ENCODE measurements at places on chromosomes 7 and 10. TPM values are rescaled to one million over a fixed set of nuclear protein-coding genes. Genes with fewer than 3 reads are reported as not detected.

The ZNF727 gene
- 0.10 TPM for total RNA-seq

The TMEM229A gene
- 0.07 TPM for total RNA-seq

The GIMAP8 gene
- 0.07 TPM for total RNA-seq

The EPHB6 gene
- 18.4 TPM for total RNA-seq

The IGFBP1 gene
- total RNA-seq: 10.2 TPM

The LCOR gene
- 21.2 TPM for total RNA-seq

The LIPM gene
- total RNA-seq: 0.13 TPM

The PSTK gene
- 2.9 TPM for total RNA-seq

The RBP3 gene
- not detected for total RNA-seq

Measured in smooth muscle cell of the pulmonary artery (primary cell).